ENCODE measurements at places on chromosomes 12 and 14.

GRCh38 chr14:72790887-72791566, 102.9 kb downstream of the DPF3 start:
- DNase-seq, result no peak

- no peak for DNase-seq
Measured at GRCh38 chr12:123118497-123118896, 32.4 kb downstream of the PITPNM2 start.

- DNase-seq, result no peak
Measured at GRCh38 chr12:124938587-124938986, 24.1 kb upstream of the UBC start.

DNA sequence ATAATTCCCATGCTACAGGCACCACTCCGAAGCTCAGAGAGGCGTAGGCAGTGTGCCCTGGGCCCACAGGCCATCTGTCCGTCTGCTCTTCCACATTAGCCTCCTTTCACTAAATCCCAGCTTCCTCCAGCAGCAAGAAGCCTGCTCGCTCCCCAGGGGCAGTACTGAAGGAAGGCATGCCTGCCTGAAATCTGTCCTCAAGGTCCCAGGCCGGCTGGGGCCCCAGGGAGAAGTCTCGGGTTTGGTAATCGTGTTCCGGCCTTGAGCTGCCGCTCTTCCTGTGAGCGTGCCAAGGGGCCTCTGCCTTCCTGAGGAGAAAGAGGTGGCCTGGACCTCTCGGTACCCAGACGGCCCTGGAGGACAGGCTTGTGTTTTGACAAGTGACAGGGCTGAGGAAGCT, 15.2 kb upstream of the DLK1 start:
- DNase-seq, result no peak

- no peak for DNase-seq
Measured at GRCh38 chr12:75756111-75756510, 244.7 kb upstream of the KRR1 start.

DNA sequence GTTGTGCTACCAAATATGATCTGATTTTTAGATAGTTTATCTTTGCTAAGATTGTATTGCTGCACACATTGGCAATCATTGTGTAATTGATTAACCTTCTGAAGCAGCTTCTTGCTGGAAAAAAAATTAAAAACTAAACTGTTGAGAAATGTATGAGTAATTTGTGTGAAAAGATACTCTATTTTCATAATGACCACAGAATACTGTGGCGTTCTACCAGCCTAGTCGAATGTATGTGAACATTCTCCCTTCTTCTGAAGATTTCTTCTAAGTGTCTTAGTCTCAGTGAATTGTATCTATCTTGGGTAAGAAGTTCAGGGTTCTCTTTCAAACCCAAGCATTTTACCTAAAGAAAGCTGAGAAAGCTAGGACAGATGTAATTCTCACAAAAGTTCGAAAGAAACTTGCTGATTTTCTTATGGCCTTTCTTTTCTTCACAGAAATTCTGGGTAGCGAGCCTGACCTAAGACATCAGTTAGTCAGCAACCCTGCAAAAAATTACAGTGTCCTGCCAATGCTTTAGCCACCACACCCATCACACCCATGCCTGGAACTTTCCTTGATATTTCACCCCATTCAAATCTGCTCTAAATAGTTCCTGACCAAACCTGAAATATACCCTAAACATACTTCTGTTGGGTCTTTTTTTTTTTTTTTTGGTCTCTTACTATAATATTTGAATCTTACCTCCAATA, 27.1 kb upstream of the C12orf71 start:
- no peak for DNase-seq

DNA sequence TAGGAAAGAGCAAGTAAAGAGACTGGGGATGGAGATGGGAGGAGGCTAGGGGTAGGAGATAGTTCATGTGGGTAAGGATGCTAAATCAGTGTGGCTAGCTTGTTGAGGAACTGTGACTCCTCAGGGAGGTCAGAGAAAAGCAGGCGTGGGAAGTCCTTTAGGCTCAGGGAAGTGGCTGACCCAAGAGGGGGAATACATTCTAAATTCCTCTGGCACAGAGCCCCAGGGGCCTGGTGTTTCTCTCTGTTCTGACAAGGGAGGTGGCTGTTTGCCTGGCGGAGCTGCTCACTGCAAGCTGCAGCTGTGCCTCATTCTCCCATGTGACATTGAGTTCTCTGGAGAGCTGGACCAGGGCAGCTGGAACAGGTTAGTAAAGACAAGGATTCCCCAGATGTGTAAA, 152.2 kb upstream of the SLC38A2 start:
- DNase-seq, result no peak

DNA sequence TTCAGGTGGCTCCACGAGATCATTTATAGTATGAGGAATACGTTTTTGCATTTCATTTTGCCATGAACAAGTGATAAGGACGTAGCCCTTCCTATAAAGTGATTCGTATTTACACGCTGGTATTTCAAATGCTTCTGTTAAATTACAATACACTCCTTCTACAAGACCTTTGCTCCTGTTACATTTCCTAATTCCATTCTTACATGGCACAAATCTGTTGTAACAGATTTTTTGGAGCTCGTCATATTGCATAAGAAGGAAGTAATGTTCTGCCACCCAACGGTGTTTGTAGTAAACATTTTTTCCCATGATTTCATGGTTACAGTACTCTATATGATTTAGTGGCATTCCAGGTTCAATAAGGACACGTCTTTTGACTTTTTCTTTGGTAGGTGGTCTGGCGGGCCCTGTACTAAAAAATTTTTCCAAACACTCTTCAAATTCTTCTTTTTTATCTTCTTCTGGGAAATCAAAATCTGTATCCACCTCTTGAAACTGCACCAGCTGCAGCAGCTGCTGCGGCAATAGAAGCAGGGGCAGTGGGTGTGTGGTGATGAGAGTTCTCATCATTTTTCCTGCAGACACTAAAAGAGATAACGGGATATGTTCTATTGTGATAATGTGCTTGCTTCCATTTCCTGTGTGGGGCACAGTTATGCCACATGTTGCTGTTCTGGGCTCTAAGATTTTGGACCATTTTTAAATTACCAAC, 4.2 kb downstream of the RNASE9 start:
- DNase-seq, result no peak

- DNase-seq, result no peak
Measured at GRCh38 chr12:49706351-49707127, 666 bp downstream of the FMNL3 start.
